Osteocyte (in vitro differentiated cells): ENCODE measurements at places on chromosomes 16 and 17. TPM values are rescaled to one million over a fixed set of nuclear protein-coding genes. Genes with fewer than 3 reads are reported as not detected.

The HBA1 gene
- total RNA-seq, result not detected in 2 replicates

The ZNF629 gene
- 26.7 and 27.2 TPM in 2 replicates for total RNA-seq

DNA sequence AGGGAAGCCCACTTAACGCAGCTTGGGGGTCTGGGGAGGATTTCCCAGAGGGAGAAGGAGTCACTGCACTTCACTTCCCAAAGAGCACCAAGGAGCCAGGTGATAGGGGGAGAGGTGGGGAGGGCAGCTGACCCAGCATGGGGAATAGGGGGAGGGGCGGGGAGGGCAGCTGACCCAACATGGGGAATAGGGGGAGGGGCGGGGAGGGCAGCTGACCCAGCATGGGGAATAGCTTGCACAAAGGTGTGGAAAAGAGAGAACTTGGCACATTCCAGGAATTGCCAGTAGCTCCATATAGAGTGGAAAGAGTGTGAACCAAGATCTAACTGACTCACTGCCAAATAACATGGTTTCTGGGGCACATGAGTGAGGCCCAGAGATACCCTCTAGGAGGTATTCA, 110.3 kb downstream of the CCT6B start:
- no peaks in the 10 kb centered on the region for H3K27me3 ChIP-seq
- no peak overlapping the region for H3K4me3 ChIP-seq
- H3K27ac ChIP-seq, result no peak overlapping the region
- no peak for DNase-seq
- no peaks in the 10 kb centered on the region for H3K4me1 ChIP-seq

DNA sequence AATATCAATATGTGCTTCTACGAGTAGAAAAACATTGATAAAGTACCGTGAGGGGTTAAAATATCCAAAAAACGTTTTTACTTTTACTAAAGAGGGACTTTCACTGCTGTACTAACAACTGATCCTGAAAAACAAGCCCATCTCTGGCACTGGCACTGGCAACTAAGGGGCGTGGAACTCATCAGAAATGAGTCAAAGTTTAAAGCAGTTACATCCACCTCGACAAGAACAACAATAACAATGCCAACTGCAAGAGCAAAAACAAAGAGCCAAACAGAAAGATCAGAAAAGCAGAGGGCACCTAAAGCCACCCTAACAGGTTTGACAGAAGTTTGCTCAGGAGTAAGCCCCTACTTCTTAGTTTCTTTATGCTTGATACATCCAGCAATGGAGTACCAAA, 13.1 kb downstream of the MBTPS1 start:
- H3K4me3 ChIP-seq, result no peak overlapping the region
- no peak overlapping the region for H3K27ac ChIP-seq
- peaks cover 17% of the 10 kb centered on the region for H3K36me3 ChIP-seq
- peak; percentile 11 for DNase-seq
- H3K27me3 ChIP-seq, result no peaks in the 10 kb centered on the region
- H3K4me1 ChIP-seq, result peaks cover 29% of the 10 kb centered on the region

GRCh38 chr17:57984936-57985674, 2.9 kb downstream of the VEZF1 start:
- H3K36me3 ChIP-seq, result peaks cover 26% of the 10 kb centered on the region
- no peaks in the 10 kb centered on the region for H3K27me3 ChIP-seq
- peaks cover 61% of the 10 kb centered on the region for H3K4me1 ChIP-seq
- H3K4me3 ChIP-seq, result peak overlapping the region; percentile 70

The HERPUD1 gene
- 251 and 285 TPM in 2 replicates for total RNA-seq

DNA sequence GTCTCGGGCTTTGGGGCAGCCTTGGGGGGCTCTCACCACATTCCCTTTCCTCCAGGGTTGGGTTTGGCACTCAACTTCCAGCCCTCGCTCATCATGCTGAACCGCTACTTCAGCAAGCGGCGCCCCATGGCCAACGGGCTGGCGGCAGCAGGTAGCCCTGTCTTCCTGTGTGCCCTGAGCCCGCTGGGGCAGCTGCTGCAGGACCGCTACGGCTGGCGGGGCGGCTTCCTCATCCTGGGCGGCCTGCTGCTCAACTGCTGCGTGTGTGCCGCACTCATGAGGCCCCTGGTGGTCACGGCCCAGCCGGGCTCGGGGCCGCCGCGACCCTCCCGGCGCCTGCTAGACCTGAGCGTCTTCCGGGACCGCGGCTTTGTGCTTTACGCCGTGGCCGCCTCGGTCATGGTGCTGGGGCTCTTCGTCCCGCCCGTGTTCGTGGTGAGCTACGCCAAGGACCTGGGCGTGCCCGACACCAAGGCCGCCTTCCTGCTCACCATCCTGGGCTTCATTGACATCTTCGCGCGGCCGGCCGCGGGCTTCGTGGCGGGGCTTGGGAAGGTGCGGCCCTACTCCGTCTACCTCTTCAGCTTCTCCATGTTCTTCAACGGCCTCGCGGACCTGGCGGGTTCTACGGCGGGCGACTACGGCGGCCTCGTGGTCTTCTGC, 8.4 kb downstream of the SLC16A3 start:
- H3K4me3 ChIP-seq, result no peak overlapping the region
- peaks cover 70% of the 10 kb centered on the region for H3K4me1 ChIP-seq
- H3K36me3 ChIP-seq, result no peaks in the 10 kb centered on the region
- DNase-seq, result no peak
- H3K27me3 ChIP-seq, result no peaks in the 10 kb centered on the region
- peak overlapping the region; percentile 50 for H3K27ac ChIP-seq

- DNase-seq, result no peak
- no peaks in the 10 kb centered on the region for H3K27me3 ChIP-seq
- no peak overlapping the region for H3K27ac ChIP-seq
- H3K4me1 ChIP-seq, result peaks cover 12% of the 10 kb centered on the region
Measured at GRCh38 chr16:89291363-89291762, 73.9 kb downstream of the ZNF778 start.

DNA sequence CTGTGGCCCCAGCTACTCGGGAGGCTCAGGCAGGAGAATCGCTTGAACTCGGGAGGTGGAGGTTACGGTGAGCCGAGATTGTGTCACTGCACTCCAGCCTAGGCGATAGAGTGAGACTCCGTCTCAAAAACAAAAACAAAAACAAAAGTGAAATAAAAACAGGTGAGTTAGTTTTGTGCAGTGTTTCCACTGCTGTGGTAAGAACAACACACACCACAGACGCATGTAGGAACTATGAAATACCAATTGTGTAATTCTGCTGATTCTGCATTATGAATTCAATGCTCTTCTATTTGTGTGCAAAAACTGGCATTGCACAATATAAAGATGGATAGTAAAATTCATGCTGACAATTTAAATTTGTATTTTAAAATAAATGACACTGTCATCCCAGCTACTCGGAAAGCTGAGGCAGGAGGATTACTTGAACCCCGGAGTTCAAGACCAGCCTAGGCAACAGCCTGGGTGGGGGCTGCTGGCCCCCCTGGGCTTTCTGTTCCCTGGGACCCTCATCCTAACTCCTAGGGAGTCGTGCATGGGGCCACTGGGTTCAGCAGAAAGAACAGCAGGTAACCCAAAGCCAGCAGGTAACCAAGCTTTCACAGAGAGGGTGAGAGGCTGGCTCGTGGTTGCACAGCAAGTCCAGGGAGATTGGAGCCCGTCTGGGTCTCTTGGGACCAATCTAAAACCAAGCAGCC, 10.6 kb upstream of the RHBDF2 start:
- peaks cover 3% of the 10 kb centered on the region for H3K4me1 ChIP-seq
- H3K27ac ChIP-seq, result no peak overlapping the region
- peaks cover 28% of the 10 kb centered on the region for H3K27me3 ChIP-seq
- H3K36me3 ChIP-seq, result no peaks in the 10 kb centered on the region
- no peak for DNase-seq

The ARHGDIG gene
- 0.54 TPM in 1 of 2 replicates, not detected in the other for total RNA-seq

The ATP6V0D1 gene
- 112 and 116 TPM in 2 replicates for total RNA-seq

DNA sequence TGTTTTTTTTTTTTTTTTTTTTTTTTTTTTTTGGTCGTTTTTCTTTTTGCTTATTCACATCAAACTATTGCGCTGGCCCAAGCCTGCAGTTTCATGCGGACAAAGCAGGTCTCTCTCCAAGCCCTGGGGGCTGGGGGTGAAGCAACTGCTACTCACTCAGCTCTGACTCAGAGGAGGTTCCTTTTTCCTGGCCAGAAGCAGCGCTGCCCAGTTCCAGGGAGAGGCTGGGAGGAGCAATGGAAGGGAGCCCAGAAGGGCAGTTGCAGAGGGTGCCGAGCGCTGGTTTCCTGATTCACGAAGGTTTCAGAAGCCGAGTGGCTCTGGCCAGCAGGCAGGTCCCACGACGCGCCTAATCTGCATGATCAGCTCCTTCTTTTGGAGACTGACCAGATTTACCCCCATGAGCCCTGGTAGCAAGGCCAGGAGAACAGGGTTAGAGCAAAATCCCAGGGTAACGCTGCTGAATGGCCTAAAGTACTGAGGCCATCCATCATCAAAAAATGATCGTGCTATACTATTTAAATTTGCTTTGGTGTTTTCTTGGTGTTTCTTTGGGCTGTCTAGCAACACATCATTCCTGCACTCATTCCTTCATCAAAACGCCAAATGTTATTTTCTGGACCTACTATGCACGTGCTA, 144.7 kb upstream of the SOX9 start:
- no peak overlapping the region for H3K4me3 ChIP-seq
- H3K27me3 ChIP-seq, result no peaks in the 10 kb centered on the region
- H3K4me1 ChIP-seq, result peaks cover 17% of the 10 kb centered on the region
- H3K36me3 ChIP-seq, result no peaks in the 10 kb centered on the region

The CPNE7 gene
- 19.7 and 23.6 TPM in 2 replicates for total RNA-seq

DNA sequence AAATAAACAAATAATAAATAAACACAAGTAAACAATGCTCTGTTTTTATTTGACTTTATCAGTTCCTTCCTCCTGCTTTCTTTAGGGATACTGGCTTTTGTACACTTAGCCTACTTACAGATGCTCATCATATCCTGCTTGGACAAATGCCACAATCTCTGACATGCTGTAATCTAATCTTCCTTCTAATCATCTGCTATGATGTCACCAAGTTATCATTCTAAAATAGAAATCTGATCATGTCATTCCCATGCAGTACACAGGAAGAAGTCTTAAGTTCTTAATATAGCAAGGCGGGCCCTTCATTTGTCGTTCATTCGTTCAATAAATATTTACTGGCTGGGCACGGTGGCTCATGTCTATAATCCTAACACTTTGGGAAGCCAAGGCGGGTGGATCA, 9.1 kb upstream of the UBB start:
- no peak overlapping the region for H3K4me3 ChIP-seq
- no peak overlapping the region for H3K27ac ChIP-seq
- no peaks in the 10 kb centered on the region for H3K36me3 ChIP-seq

The HIC1 gene
- 3.3 and 3.7 TPM in 2 replicates for total RNA-seq

The CCL1 gene
- total RNA-seq, result not detected in 2 replicates

- DNase-seq, result peak; percentile 96
- H3K4me1 ChIP-seq, result peaks cover 30% of the 10 kb centered on the region
- peak within 1 kb of the TSS; percentile 50 for H3K4me3 ChIP-seq
- peak within 1 kb of the TSS; percentile 62 for H3K27ac ChIP-seq
Measured at GRCh38 chr16:67393111-67393787, at the start of gene TPPP3. TPPP3 (minus strand) TSS chr16:67393498; CDS start chr16:67391111, 2,387 bp downstream.

DNA sequence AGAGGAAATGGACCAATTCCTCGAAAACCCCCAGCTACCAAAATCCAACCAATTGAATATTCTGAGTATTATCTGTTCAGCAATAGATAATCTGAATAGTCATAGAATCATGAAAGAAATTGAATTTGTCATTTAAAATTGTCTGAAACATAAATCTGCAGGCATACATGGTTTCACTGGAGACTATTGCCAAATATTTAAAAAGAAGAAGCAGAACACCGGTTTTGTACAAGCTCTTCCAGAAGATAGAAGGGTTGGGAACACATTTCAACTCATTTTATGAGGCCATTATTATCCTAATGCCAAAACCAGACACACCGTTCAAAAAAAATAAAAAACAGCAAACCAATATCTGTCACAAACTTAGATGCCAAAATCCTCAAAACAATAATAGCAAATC, 195.5 kb downstream of the RPTOR start:
- no peak overlapping the region for H3K27ac ChIP-seq
- H3K4me1 ChIP-seq, result no peaks in the 10 kb centered on the region
- no peak overlapping the region for H3K4me3 ChIP-seq
- peaks cover 22% of the 10 kb centered on the region for H3K36me3 ChIP-seq
- H3K27me3 ChIP-seq, result no peaks in the 10 kb centered on the region
- no peak for DNase-seq

- DNase-seq, result no peak
- H3K27me3 ChIP-seq, result no peaks in the 10 kb centered on the region
- peak overlapping the region; percentile 43 for H3K27ac ChIP-seq
- peaks cover 8% of the 10 kb centered on the region for H3K36me3 ChIP-seq
- H3K4me3 ChIP-seq, result no peak overlapping the region
Measured at GRCh38 chr16:78390092-78390491, 290.6 kb downstream of the WWOX start.

The CCL7 gene
- not detected in 2 replicates for total RNA-seq

DNA sequence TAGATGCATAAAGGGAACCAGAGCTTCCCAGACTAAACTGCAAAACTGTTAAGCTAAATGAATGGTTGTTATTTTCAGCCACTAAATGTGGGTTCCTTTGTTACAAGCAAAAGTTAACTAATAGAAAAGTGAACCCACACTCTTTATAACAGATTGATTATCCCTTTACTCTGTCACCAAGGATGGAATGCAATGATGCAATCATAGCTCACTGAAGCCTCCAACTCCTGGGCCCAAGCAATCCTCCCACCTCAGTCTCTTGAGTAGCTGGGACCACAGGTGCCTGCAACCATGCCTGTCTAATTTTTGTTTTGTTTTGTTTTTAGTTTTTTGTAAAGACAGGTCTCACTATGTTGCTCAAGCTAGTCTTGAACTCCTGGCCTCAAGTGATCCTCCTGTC, 6.5 kb downstream of the KRT9 start:
- no peak overlapping the region for H3K4me3 ChIP-seq
- no peaks in the 10 kb centered on the region for H3K36me3 ChIP-seq
- no peak overlapping the region for H3K27ac ChIP-seq
- H3K4me1 ChIP-seq, result no peaks in the 10 kb centered on the region
